ENCODE measurements at places on chromosomes 5 and 9. TPM values are rescaled to one million over a fixed set of nuclear protein-coding genes. Genes with fewer than 3 reads are reported as not detected.

The SLC38A9 gene
- 12.0 TPM for total RNA-seq

The OBP2B gene
- total RNA-seq, result not detected

The PCDHA4 gene
- not detected for total RNA-seq

- DNase-seq, result no peak
Measured at GRCh38 chr9:132283863-132284262, 70.9 kb downstream of the SETX start.

GRCh38 chr9:119727988-119728387 is 358.8 kb upstream of the BRINP1 start:
- DNase-seq, result no peak

DNA sequence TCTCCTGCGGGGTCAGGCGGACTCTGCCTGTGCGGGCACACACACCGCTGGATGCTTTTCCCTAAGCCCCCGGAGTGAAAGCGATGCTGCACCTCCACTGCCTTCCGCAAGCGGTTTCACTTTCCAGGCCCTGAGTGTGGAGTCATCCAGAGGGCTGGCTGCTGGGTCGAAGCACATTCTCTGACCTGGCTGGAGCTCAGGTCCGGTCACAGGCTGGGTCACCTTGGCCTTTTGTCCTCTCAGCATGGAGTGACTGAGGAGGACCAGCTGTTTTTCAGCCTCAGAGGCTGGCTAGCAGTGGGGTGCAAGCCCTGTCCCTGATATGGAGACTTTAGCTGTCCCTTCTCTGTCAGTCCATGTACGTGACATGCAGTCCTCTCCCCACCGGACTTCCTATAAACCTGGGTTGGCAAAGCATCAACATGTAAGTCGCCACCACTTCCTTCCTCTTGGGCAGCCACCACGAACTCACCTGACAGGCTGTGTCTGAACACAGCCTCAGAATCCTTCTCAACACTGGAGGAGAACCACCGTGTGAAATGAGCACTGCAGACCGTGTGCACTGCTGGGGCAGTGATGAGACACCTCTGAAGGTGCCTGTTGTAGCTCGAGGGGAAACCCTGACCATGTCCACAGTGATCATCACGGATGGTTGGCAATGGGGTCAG is 51.3 kb downstream of the GADD45G start:
- peak; percentile 53 for DNase-seq

DNA sequence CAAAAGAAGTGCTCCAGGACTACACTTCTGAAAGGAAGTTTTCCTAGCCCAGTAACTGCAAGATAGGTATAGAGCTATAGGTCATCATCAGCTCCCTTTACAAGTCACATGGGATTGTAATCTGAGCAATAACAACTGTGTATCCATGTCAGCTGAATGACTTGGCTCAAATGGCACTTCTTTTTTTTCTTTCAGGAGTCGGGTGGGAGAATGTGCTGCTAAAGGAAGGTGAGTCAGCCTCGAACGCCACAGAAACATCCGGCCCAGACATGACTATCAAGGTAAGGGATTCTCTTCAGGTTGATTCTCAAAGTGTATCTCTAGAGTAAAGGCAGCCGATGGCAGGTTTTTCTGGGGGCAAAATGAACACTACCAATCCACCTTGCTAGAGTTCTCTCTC is 192.2 kb downstream of the C9orf152 start:
- DNase-seq, result peak; percentile 12

Measured in activated CD8-positive, alpha-beta T cell treated with anti-CD3 and anti-CD28 coated beads for 36 hours (primary cell).